PC-9 (cell line): ENCODE measurements at places on chromosomes 2 and 18. TPM values are rescaled to one million over a fixed set of nuclear protein-coding genes. Genes with fewer than 3 reads are reported as not detected.

IGFBP5 gene
- 5.5 and 10.0 TPM in 2 replicates for total RNA-seq

SIX3 gene
- 1.4 TPM in 2 replicates for total RNA-seq

TSGA10 gene
- total RNA-seq: 13.5 and 14.9 TPM in 2 replicates

TCF4 gene
- total RNA-seq: 0.08 and 0.74 TPM in 2 replicates

KCNG2 gene
- total RNA-seq: not detected in 2 replicates

DSG4 gene
- total RNA-seq: not detected in 2 replicates

UGT1A7 gene
- 20.3 and 26.7 TPM in 2 replicates for total RNA-seq

CD8A gene
- 0.28 and 0.45 TPM in 2 replicates for total RNA-seq

VWA3B gene
- not detected in 2 replicates for total RNA-seq

CABYR gene
- 19.5 and 32.4 TPM in 2 replicates for total RNA-seq

SLC23A3 gene
- total RNA-seq: 7.1 and 7.9 TPM in 2 replicates

LMAN2L gene
- 13.2 and 15.6 TPM in 2 replicates for total RNA-seq

PRKAG3 gene
- total RNA-seq: not detected in 2 replicates

ZBTB14 gene
- 14.2 and 15.7 TPM in 2 replicates for total RNA-seq

CFLAR gene
- 75.4 and 99.1 TPM in 2 replicates for total RNA-seq

NEUROD1 gene
- not detected in 2 replicates for total RNA-seq

ALPI gene
- total RNA-seq: not detected in 2 replicates

CHST9 gene
- total RNA-seq: 0.07 TPM in 1 of 2 replicates, not detected in the other

POTEC gene
- not detected in 2 replicates for total RNA-seq
